ENCODE measurements at places on chromosomes 5 and 9.
A peak's percentile ranks its signal among the peaks of the same experiment; 100 is the strongest.

DNA sequence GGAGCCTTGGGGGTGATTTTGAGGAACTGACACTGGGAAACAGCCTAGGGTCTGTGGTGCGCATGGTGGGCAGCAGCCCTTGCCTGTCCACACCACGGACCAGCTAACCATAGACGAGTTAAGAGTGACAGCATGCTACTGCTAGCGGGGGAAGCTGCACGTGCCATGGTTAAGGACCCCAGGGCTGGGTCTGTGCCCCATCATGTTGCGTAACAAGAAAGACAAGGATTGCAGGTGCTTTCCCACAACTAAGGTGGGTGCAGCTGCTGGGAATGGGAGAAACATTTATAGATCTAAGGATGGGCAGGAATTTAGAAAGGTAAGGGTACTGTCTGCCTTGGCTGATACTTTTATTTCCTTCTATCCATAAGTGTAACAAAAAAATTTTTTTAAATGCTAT lies 17.9 kb upstream of the KCNMB1 start:
- no peak for DNase-seq

DNA sequence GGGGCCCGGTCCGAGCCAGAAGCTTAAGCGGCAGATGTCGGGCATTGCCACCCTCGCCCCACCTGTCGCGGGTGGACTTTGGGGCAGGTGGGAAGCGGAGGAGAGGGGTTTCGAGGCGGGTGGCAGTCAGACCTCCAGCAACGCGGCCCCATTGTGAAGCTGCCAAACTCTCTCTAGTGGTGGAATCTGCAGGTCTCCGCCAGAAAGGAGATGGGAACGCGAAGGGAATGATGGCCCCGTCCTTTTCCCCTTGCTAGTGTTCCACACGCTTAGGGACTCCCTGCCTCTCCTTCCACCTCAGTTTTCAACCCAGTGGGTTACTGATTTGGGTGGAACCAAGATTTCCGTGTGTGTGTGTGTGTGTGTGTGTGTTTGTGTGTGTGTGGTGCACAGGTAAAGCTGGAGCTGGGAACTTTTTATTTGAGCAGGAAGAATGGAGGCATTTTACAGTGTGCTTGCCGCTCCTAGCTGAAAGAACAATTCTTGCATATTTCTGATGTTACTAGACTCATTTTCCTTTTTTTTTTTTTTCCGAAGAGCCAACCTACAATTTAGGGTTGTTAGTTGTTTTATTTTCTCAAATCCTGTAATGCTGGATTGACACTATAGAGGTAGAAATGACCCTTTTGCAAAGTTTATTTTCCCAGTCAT lies 1.3 kb downstream of the MACIR start:
- DNase-seq = no peak

DNA sequence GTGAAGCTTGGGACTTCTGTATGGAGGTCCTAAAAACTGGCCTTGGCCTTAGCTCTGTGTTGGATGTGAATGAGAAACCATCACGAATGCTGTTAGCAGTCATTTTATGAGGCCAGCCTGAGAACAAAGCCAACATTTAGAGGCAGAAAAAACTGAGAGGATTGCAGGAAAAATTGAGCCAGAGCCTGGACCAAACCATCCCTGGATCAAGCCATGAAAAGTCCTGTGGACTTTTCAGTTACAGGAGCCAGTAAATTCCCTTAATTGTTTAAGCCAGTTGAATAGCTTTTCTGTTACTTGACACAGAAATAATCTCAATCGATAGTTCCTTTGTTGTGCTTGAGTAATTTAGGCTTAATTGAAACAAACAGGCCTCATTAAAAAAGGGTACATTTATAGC lies 42.6 kb upstream of the SPATA31D4 start:
- no peak for DNase-seq

- no peak for DNase-seq
These were observed 65.0 kb downstream of the SNCAIP start for GRCh38 chr5:122377026-122377425.

GRCh38 chr5:160769301-160769700 lies 82.7 kb downstream of the ATP10B start:
- DNase-seq = no peak

DNA sequence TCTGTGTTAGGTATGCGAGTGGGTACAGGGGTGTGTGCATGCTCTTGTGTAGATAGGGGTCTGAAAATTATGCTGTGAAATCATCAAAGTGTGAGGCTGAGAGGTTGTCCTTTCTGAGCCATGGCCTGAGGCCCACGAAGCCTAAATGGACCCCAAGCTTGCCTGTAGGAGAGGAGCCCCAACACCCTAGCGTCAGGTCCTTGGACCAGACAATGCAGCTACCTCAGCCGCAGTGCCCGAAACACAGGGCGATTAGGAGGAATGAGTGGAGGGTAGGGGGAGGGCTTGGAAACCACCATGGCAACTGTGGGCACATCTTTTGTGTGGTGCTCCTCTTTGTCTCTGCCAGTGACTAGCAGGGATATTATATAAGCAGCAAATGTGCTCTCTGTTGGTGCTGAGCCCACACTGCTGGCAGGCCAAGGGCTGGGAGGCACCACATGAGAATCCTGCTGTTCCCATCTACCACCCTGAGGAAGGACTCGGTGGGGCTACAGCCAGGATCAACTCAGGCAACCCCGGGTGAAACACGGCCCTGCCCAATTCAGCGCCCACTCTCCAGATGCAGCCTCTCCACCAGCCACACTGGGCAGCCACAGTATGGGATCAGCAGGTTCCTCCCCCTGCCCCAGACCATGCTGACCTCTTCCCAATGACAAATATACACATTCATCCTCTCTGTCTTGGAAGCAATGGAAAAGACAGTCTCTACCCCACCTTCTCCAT lies 84.6 kb upstream of the FSTL4 start:
- no peak for DNase-seq

GRCh38 chr9:36659500-36659899 lies 86.8 kb downstream of the MELK start:
- DNase-seq = no peak

DNA sequence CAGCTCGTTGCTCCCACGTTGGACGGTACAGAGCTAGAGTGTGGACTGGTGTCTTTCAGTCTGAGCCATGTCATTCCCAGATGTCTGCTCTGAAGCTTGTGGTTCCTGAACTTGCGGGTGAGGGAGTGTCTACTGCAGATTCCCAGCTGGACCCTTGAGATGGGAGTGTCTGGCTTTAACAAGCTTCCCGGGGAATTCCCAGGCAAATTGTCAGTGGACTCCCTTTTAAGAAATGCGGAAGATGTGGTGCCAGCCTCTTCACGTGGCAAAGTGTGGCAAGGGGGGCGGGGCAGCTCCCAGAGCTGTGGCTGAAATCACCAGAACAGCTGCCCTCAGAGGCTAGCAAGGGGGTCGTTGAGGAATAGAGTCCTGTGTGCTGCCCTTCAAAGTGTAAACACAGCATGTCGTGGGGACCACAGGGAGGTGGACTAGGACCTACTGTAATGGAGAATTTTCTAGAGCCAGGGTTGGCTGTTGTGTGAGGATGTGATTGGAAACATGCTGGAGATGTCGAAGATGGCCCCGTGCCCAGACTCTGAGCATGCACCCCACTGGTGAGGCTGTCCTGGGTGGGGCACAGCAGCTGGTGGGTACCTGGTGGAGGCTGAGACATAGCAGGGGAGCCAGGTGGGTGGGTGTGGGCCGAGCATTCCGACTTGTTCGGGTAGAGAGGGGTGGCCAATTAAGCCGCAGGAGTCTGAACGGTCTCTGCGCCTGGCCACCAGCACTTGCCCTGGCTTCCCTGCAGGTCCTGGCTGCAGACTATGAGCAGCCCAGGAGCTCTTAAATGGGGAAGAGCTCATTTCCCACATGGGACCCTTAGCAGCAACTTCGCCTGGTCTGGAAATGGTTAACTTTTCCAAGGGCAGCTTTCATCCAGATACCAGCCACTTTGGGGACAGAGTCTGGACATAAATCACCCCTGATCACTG lies 37.4 kb downstream of the PRRX2 start:
- DNase-seq = peak; percentile 78

DNA sequence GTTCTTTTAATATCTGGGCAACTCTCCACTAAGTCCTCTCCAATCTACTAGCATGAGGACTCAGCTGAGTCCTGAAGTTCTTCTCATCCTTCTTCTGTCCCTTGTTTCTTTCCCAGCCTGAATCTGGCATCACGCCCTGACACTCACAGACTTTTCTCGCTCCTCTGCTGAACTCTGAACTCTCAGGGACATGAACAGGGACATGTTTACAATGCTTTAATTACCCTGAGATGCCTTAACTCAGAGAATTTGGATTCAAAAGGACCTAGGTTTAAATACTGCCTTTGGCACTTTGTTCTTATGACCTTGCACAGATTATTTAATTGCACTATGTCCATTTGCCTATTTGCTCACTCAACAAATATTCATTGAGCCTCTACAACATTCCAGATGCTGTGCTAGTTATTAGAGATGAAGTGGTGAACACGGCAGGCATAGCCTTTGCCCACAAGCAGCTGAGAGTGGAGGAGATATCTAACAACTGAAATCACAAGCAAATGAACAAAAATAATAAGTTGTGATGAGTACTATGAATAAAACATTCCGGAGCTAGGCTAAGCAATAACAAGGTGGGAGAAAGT lies 106.0 kb downstream of the ADRB2 start:
- DNase-seq = no peak

DNA sequence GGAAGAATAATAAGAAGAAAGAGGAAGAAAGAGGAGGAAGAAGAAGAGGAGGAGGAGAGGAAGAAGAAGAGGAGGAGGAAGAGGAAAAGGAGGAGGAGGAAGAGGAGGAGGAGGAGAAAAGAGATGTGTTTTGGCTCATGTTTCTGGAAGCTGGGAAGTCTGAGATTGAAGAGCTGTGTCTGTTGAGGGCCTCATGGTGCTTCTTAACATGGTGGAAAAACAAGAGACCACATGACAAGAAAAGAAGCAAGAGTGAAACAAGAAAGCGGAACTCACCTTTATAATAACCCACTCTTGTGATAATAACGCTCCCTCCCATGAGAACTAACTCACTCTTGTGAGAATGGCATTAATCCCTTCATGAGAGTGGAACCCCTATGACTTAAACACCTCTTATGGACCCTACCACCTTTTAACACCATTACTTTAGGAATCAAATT lies 36.1 kb upstream of the RANBP6 start:
- no peak for DNase-seq

- DNase-seq = no peak
These were observed 151.7 kb upstream of the RAPGEF1 start for GRCh38 chr9:131891598-131891997.

- DNase-seq = no peak
These were observed 54.1 kb upstream of the CEMIP2 start for GRCh38 chr9:71822456-71822855.

DNA sequence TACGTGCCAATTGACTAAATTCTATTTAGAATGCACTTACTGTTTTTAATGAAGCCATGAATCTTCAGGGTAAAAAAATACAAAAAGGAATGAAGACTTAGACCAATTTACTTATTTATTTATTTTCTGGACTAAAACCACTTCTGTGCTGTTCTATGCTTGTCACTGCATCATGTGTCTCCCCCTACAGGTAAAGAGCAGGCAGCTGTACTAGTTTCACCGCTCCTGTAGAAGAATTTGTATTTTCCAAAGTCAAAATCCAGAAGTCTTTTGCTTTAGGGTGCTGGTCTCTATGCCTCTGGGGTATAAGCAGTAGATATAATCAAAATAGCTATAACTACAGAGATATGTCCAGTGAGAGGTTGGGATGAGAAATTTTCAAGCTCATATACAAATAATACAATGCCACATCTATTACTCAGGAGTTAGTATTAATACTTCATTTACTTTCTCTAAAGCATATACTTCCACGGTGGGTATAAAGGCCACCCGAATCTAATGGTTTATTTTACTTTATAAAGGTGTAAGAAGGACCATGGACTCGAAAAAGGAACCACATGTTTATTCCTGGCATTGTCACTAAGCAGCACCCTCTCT lies 591.5 kb downstream of the RAB3C start:
- peak; percentile 31 for DNase-seq

GRCh38 chr9:114276908-114277821 lies 45.7 kb upstream of the ORM1 start:
- peak; percentile 90 for DNase-seq

DNA sequence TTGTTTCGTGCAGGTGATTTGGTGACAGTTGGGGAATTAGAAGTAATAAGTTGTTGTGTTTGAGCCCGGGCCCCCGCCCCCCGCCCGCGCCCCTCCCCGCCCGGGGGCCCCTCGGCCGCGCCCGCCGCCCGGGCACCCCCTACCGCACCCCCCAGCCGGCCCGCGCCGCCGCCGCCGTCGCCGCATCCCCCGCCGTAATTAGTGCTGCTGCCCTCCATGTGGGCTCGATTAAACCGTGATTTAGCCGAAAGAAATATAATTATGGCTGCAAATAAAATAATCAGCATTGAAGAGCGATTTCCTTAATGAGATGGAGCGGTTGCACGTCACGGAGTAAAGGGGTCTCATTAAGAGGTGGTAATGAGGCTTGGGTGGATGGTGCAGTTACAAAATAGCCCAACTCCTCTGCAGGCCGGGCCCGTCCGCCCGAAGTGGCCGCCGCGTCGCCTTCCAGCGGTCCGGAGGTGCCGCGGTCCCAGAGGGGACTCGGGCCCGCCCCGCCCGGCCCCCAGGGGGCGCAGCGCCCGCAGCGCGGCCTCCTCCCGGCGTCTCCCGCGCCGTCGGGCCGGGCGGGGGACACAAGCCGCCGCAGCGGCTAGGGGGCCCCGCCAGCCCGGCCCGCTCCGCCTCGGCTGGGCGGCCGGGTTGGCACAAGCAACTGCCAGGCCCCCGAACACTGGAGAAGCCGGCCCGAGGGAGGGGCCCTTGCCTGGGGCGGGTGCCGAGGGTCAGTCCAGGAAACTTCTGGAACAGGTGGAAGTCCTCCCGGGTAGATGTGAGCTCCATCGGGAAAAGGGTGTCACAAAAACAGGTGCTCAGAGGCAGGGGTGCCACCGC lies 6.9 kb upstream of the OTP start:
- no peak for DNase-seq

DNA sequence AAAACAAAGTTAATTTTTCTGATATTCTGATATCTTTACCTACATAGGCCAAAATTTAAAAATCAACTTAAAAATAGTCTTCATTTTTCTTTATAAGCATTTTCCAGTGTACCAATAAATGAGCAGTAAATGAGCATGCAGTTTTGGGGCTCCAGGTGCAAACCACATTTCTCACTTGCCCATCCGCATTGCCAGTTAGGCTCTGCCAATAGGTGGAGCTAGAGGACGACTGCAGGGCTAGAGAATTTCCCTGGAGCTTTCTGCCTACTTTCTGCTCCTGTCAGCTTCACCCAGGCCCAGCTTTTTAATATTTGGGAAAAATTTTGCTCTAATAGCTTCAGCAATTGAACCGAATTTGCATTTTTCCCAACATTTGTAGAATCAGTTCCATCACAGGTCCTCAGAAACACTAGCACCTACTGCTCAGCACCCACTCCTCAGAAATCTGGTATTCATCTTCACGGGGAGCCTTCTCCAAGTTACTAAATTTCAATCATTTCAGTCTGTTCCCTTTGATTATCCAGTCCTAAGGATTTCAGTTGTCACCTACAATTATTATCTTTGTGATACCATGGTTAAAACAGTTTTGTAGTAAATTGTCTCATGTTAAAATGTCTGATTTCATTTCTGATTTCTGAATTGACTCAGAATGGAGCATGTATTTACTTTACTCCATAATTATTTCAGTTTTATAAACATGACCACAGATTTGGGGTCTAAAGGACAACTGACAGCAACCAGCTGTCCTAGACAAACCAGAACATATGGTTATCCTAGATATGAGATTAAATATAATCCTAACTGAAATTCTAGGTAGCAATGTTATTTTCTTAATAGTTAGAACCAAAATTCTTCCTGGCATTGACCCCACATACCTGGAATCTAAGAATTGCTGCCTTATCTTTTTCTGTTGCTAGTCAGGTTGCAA lies 104.6 kb upstream of the FAM174A start:
- peak; percentile 7 for DNase-seq
